ENCODE measurements at places on chromosomes 12 and 14.

DNA sequence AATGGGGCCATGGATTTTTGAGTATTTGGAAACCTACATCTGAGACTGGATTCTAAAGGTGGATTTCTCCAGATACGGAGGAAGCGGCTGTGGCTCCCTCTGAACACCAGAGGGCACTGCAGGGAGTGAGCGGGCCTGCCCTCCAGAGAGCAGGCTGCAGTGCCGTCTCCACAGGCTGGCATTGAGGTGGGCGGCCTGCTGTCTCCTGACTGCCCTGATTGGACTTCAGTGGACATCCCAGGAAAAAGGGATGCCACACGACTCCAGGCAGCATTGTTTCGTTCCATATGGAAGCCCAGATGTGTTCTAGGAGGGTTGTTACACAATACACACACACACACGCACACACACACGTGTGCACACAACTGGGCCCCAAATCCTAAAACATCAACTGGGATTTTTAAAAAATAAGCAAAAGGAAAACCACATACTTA lies 20.9 kb upstream of the ANO2 start:
- DNase-seq = peak; percentile 53

- DNase-seq = no peak
Measured at GRCh38 chr12:70264067-70264867, 21.0 kb downstream of the CNOT2 start.

GRCh38 chr14:29310210-29310609 lies 543.6 kb downstream of the FOXG1 start:
- no peak for DNase-seq

DNA sequence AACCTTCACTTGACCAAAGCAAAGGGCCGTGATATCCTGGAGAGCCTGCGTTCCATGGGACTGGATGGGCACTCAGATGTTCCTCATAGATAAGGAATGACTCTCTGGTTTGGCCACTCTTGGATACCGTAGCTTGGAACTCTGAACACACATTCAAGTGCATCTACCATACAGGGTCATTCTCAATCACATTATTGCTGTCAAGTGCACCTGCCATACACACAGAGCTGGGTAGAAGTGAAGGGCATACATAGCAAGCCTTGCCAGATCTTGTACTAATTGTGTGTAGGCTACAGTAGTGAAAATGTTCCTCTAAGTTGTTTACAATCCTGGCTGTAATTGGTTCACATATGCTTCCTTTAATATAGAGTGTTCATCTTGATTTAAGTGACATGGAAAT lies 58.3 kb downstream of the PELI2 start:
- DNase-seq = no peak

GRCh38 chr12:49867570-49868341 lies 24.9 kb upstream of the BCDIN3D start:
- no peak for DNase-seq

GRCh38 chr14:102071283-102071998 lies 15.4 kb downstream of the HSP90AA1 start:
- DNase-seq = no peak

GRCh38 chr12:84607170-84607819 lies 305.3 kb downstream of the SLC6A15 start:
- no peak for DNase-seq

GRCh38 chr14:22448035-22448904 lies 140.8 kb downstream of the DAD1 start:
- no peak for DNase-seq

GRCh38 chr12:123270214-123271000 lies 1.2 kb downstream of the CDK2AP1 start:
- peak; percentile 25 for DNase-seq

DNA sequence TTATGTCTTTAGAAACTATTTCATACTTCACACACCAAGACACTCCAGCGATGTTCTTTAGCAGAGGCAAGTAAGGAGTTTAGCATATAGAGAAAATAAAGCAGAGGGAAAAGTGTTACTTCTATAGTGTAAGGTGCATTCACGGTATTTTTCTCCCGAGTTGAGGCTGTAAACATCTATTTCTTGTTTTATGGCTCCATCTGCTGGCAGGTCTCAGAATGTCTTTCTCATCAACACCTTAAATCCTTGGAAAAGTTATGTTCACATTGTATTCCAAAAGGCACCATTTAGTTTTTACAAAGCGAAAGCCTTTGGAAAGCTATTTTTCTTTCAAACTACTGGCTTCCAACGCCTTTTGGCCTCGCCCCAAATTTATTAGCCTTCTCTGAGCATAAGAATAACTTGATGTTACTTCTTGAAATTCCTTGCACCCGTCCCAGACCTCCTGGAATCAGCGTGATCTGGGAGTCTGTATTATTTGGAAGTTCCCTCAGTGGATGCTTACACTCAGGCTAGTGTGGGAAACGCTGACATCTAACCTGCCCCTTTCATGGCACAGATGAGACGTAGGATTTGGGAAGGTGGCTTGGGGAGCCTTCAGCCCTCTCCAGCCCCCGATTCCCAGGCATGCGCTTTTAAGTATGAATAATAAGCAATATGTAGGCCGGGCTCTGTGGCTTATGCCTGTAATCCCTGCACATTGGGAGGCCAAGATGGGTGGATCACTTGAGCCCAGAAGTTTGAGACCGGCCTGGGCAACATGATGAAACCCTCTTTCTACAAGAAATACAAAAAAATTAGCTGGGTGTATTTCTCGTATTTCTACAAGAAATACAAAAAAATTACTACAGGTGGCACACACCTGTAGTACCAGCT lies 1.9 kb upstream of the PIWIL1 start:
- DNase-seq = peak; percentile 55

- DNase-seq = no peak
Measured at GRCh38 chr14:88326352-88327103, 3.5 kb upstream of the KCNK10 start.

DNA sequence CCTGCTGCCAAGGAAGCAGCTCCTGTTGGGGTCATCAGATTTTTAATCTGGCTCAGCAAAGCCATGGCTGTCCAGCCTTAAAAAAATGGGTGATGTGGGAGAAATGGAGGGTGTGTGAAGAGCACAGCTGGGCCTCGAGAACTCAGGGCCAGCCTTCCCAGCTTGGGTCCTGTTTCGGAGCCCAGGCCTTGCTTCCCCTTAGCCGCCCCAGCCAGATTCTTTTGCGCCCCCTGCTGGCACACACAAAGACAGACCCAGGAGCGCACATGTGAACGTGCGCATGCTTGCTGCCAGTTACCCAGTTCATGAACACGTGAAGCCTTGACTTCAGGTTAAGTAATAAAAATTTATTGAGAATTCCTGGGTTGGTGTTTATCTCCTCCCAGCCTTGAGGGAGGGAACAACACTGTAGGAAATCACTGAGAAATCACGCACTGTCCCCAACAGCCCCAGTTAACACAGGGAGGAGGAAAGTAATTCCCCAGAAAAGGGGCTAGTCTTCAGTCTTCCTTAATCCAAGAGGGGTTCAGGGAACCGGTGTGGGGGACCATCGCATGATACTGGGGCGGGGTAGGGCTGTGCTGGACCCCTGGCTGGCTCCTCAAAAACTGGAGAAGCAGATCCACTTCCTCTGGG lies 5.3 kb downstream of the PHB2 start:
- DNase-seq = peak; percentile 95

DNA sequence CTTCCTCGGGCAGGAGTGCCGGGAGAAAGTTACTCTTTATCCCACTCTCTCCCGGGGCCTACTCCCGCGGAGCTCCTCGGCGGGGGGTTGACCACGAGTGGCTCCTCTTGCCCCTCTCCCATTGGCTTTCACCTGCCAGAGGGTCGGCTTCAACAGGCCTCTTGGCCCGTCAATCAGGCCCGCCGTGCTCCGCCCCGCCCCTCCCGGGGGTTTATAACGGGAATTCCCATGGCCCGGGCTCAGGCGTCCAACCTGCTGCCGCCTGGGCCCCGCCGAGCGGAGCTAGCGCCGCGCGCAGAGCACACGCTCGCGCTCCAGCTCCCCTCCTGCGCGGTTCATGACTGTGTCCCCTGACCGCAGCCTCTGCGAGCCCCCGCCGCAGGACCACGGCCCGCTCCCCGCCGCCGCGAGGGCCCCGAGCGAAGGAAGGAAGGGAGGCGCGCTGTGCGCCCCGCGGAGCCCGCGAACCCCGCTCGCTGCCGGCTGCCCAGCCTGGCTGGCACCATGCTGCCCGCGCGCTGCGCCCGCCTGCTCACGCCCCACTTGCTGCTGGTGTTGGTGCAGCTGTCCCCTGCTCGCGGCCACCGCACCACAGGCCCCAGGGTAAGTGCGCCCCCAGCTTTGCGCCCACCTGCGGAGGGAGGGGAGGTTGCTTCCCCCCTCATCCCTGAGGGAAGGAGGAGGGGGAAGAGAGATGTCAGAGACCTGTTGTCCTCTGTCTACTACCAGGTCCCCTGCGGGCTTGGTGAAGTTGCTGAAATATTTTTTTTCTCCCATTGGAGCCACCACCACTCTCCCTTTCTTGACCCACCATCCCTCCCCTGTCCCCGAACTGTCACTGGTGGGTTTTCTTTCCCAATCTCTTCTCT lies at the start of gene SMOC1:
Gene SMOC1 (plus strand): TSS at position 242 of the 869 bp plus-strand sequence. CDS start 263 bp downstream, at position 505.
- no peak for DNase-seq

- DNase-seq = no peak
Measured at GRCh38 chr14:105902131-105902898, 375.9 kb downstream of the TMEM121 start.

GRCh38 chr14:98137131-98138025 lies 1134.6 kb downstream of the BCL11B start:
- DNase-seq = peak; percentile 19

GRCh38 chr12:100398307-100398706 lies 41.4 kb downstream of the SLC17A8 start:
- DNase-seq = no peak

- no peak for DNase-seq
Measured at GRCh38 chr14:99686557-99687283, 2.6 kb downstream of the CYP46A1 start.

DNA sequence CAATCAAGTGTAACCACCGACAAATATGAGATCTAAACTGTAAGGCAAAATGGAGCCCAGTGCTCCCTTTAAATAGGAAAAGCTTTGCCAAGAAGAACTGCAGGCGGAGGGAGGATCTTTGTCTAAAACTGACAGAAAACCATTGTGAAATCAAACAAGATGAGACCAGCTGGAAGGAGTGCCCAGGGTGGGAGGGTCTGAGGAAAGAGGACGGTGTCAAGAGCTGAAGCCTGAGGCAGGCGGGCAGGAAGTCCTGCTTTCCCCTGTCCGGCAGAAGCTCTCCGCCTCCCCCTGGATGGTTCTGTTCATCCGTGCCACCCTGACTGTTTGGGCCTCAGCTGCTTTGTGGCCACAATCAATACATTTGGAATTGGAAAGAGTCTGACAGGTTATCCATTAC lies 37.5 kb downstream of the CDC42BPB start:
- DNase-seq = no peak

DNA sequence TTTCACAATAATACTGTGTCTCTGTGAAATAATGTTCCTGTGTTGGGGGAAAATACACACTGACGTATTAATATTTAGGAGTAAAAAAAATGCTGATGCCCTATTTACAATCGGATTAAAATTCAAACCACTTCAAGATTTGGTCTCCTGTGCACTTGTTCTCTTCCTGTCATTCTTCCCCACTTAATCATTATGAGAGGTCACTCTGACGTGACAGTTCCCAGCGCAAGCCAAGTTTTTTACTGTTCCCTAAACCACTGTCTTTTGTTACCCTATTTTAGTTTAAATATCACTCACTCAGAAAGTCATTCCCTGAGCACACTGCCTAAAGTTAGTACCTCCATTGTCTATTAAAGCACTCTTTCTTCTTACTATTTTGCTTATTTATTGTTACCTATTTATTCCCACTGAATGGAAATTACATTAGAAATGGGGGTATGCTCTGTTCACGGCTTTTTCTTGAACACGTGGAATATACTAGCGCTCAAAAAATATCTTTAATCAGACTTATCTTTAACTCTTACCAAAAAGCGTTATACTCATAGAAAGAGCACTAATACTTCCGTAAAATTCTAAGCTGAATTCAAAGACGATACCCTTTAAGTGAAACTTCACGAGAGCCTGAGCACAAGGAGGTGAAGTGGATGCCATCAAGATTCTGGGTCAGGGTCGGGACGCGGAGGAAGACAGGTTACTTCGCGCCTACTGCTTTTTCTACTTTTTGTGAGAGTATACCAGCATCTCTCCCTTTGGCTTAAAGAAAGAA lies 670 bp upstream of the PSMA3 start:
- no peak for DNase-seq

DNA sequence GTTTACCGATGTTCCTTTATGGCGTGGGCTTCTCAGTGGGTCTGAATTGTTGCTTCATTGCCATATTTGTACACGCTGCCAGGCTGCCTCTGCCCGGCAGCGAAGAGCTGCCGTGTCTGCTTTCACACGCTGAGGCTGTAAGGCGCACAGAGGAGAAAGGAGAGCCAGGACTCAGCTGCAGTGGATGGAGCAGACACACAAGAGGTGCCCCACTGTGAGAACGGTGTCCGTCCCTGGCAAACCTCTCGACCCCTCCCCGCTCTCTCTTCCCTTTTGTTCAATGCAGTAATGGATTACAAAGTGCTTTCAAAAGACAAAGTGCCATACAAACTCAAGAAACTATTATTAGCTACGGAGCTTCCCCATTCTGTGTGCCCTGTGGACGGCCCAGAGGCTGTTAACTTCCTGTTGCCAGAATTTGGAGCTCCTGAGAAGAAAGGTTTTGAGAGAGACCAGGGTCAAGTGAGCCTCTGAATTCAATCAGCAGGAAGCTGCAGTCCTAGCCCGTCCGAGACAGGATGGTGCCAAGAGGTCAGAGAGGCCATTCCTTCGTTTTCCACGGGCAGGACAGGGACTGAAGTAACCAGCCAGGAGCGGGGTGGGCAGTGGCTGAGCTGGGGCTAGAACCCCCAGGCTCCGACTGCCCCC lies 15.8 kb downstream of the CCND2 start:
- no peak for DNase-seq

- DNase-seq = no peak
Measured at GRCh38 chr14:105468621-105469241, 5.9 kb upstream of the CRIP2 start.

DNA sequence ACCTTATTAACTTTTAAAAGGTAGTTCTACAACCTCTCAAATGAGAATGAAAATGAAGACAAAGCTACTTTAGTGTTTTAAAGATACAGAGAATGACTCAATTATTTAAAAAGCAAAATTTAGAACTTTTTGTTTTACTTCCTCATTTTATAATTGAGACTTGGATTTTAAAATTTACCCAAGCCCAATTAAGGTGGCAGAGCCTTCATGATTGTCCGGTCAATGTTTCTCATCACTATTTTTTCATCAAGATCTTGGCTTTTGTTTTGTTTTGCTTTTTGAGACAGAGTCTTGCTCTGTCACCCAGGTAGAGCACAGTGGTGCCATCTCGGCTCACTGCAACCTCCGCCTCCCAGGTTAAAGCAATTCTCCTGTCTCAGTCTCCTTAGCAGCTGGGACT lies 32.7 kb downstream of the PPP4R3A start:
- DNase-seq = no peak

- no peak for DNase-seq
Measured at GRCh38 chr12:28827861-28828260, 321.2 kb upstream of the FAR2 start.

GRCh38 chr14:100850841-100851585 lies 25.1 kb downstream of the MEG3 start:
- peak; percentile 84 for DNase-seq

GRCh38 chr12:132438726-132439125 lies 51.2 kb upstream of the FBRSL1 start:
- DNase-seq = no peak

- no peak for DNase-seq
Measured at GRCh38 chr14:81385419-81385818, 14.7 kb downstream of the STON2 start.
